Activated CD4-positive, alpha-beta T cell treated with anti-CD3 and anti-CD28 coated beads, Interleukin-2, amount 10 ng/mL, durations not matched to agents 7 days and 5 days (primary cell): ENCODE measurements at places on chromosomes 7 and 10.

DNA sequence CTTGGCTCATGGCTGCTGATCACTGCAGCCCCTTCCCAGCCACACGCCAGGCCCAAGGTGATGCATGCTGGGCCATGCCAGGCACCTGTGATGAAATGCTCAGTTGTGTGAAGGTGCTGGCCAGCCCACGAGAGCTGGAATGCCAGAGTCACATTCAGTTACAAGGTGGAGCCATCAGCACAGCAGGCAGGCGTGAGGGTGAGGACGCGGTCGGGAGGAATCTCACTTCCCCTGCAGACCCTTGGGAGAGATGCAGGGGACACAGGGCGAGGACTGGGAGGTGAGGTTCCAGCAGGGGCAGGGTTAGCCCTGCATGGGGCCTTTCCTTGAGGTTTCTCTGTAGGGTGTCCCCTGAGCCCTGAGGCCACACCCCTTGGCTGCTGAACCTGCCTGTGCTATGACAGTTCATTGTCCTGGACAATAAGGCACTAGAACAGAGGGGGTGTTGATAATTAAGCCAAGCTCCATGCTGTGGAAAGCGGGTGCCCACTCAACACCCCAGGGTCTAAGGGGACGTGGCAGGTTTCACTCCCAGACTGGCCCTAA lies 82.4 kb downstream of the ADARB2 start:
- DNase-seq = no peak

DNA sequence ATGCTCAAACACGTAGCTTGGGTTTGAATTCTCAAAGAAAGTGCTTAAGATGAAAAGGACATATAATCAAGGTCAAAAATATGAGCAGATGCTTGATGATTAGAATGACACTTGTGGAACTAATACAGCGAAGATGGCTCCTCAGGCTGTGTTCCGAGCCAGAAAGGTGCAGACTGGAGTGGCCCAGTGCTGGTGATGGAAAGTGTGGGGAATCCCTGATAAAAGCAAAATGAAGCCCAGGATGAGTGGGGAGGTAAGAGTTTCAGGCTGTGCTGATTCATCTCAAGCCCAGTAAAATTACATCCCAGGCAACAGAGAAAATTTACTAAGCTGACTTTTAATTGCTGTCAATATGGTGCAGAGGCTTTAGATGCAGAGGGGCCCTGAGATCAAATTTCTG lies 77.8 kb upstream of the IKZF1 start:
- DNase-seq = no peak

- DNase-seq = no peak
These were observed 21.0 kb upstream of the ITGB1 start for GRCh38 chr10:32979041-32979440.

DNA sequence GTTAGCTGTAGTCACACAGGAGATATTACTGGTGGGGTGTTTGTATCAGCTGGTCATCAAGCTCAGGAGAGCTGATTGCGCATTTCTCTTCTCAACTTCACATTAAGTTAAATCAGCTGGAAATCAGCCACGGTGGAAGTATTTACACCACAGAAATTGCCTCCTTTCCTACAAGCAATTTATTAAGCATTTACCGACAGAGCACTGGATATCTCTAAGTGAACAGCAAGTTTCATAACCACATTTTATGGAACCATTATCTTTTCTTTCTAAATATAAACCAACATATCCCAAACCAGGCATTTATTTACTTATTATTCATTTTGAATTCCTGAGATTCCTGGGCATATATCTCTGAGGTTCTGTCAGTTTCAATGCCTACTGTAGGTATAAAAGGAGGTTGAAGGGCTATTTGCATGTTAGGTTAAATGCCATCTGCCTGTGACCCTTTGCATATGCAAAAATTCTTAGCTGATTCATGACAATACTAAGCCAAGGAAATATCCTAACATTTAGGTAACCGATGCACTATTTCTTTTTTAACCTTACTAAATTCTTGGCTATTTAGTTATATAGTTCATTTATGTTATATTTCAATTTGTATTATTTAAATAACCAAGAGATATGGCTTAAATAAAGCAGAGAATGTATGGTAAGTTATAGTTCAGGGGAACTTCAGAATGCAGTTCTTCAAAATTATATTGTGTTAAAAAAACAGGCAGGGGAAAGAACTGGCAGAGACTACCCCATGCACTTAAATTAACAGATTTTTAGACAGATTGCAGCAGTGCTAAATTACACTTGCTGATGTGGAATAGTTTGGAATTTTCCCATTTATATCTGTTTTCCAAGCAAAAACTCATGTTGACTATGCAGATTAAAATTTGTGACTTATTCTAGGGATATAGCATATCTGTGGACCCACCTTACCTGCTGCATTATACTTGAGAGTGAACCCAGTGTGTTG lies 56.8 kb downstream of the DYNC1I1 start:
- DNase-seq = no peak

DNA sequence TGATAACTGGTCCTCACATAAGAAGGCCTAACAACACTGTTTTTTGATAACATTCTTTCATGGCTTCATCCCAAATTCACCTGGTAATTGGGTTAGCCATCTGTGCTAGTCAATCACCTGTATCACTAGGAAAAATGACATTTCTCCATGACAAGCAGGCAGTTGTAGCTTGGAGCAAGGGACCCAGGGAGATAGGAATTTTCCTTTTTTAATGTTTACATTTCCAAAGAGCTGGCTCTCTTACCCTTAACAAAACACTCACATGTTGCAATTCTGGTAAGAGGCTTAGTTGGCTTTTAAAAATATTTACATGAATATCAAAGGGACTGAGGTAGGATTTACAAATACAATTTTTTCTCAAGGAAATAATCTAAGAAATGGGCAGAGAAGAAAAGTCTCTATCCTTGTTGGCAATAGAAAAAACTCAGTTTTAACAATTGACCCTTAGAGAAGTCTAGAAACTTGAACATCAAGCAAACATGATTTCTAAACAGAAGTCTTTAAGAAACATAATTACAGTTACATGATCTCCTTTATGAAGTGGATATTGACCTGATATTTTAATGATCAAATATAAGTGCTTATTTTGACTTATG lies 16.1 kb upstream of the AKR1C1 start:
- DNase-seq = no peak

DNA sequence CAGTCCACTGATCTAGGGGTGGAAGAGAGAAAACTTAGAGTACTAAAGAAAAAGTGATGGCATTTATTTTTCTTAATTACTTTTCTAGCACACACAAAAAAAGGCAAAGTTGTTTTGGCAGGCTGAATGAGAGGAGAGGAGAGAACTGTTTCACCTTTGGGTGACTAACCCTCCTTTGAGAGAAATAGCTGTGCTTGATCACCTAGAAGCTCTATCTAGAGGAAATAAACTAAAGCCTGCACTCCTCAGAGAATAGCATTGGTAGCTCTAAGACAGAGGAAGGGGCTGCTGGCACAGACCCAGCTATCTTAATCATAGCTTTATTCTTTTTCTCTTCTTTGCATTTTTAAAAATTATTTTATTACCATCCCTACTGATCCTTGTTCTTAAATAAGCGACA lies 6.3 kb downstream of the TMEM243 start:
- DNase-seq = no peak

DNA sequence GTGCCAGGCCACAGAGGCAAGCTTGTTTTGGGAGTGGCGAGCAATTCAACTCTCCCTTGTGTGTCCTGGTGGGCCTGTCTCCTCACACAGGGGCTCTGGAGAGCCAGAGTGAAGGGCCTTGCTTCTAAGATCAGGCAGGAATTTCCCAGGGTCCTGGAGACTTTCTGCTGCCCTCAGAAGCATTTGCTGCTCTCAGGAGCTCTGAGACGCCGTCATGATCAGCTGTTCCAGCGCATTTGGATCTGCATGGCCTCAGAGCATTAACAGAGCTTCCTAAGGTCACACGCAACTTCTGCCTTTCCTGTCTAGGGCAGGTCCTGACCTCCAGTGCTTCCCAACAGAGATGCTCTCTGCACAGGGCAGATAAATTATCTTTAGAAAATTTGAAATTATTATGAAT lies 52.2 kb upstream of the C10orf90 start:
- no peak for DNase-seq

DNA sequence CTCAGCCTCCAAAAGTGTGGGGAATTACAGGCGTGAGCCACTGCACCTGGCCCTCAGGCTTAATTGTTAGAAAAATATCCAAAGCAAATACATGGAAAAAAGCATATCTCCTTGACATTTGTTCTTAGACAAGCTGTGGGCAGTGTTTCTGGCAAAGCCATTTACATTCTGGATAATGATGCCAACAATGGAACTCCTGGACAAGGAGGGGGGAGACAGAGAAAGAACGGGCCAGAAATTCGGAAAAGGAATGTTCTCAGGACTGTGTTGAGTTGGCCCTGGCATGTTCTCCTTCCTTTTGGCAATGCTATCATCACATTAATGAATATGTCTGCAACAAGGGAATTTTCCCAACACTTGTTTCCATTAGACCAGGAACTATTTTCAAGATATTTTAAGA lies 88.7 kb downstream of the UBE2H start:
- DNase-seq = no peak

DNA sequence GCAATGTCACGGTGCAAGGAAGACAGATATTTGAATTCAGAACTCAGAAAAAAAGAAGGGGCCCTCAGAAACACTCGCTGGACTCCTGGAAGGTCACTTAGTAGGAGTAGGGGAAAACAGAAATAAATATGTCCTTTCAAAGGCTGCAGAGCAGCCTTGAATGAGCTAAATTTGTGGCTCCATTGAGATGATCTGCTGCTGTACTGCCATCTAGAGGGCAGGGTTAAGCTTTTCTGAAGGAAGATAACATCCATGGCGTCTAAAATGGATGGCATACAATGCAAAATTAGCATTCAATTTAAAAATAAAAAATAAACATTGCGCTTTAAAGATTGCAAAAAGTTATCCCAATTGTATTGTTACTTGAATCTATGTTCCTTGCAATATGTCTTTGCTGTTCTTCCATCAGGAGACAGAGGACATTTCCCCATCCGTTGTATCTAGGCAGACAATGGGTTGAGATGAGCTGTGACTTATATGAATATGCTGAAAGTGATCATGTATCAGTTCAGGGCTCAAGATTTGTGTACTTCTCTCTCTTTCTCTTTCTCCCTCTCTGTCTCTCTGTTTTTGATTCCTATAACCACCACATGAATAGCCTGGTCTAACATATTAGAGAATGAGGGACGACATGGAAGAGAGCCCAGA lies 642.2 kb downstream of the SH2D4B start:
- DNase-seq = no peak

- no peak for DNase-seq
These were observed 547.9 kb downstream of the SUGCT start for GRCh38 chr7:40682696-40683095.

- no peak for DNase-seq
These were observed 510.5 kb upstream of the AKR1E2 start for GRCh38 chr10:4315551-4315950.

GRCh38 chr10:33974976-33975478 lies 640.6 kb upstream of the NRP1 start:
- DNase-seq = no peak

- no peak for DNase-seq
These were observed 201.2 kb upstream of the SEMA3E start for GRCh38 chr7:83850125-83850524.

DNA sequence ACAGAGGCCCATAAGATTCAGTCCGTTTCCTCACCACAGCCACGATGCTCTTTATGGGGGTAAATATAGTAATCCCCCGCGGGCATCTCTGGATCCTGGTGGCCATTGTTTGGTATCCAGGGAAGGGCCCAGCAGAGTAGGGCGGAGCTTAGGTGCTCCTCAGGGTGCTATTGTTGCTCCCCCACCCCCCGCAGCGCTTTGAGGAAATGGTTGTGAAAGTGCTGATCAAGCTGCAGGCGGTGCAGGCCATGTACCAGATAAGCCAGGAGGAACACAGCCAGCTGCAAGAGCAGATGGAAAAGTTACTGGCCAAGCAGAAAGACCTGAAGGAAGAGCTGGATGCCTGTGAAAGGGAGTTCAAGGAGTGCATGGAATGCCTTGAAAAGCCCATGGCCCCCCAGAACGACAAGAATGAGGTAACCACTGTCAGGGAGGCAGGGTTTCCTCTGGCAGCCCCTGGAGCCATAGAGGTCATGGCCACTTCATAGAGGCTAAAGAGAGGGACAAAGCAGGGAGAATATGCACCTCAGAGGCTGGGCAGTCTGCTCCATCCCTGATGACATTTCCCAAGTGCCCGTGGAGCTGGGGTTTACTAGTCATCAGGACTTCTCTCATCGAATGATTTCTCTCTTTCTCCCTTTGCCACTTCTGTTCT lies 17.6 kb upstream of the FLNC start:
- no peak for DNase-seq

GRCh38 chr7:131087756-131088658 lies 239.7 kb upstream of the MKLN1 start:
- DNase-seq = no peak

- no peak for DNase-seq
These were observed 19.5 kb downstream of the CHN2 start for GRCh38 chr7:29214056-29214455.

DNA sequence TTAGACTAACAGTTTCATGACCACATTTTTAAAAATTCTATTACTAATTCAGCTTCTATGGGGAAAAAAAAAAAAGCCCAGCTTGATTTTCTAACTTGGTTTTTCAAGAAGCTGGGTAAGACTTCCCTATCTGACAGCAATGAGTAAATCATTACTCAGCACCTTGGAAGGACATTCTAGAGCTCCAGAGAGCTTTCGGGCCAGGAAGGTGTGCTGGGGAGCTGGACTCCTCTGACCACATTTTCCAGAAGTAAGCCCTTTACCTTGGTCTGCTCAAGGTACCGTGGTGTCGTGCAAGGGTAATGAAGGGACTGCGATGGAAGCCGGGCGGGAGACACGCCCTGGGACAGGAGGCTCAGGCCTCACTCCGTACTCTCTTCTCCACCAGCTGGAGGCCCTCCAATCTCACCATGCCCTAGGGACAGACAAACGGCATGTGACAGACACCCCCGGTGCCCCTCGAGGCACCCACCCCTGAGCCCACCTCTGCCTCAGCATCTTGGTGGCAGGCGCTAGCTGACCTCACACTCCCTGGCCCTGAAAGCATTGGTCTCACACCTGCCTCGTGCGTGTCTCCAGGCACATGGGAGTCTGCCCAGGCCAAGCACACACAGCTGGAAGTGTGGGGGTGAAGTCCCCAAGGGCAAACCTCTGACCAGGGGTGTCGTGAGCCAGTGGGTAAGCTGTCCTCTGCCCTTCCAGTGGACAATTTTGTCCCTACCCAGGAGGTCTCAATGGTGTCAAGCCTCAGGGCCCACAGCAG lies 152.1 kb downstream of the OAT start:
- no peak for DNase-seq

- DNase-seq = no peak
These were observed 67.9 kb downstream of the PPP1R9A start for GRCh38 chr7:94975336-94975735.

GRCh38 chr7:55254596-55255495 lies 110.3 kb upstream of the LANCL2 start:
- DNase-seq = peak; percentile 50

- no peak for DNase-seq
These were observed 7.5 kb upstream of the SMNDC1 start for GRCh38 chr10:110312206-110312605.
